Esophagus squamous epithelium (tissue), 5 donors: ENCODE measurements at places on chromosomes 13 and 19.
A peak's percentile ranks its signal among the peaks of the same experiment; 100 is the strongest.

GRCh38 chr13:40137400-40137799, 481.9 kb downstream of the COG6 start:
- no peaks in the 10 kb centered on the region for H3K4me1 ChIP-seq
- H3K36me3 ChIP-seq, result no peaks in the 10 kb centered on the region
- H3K27ac ChIP-seq, result no peak overlapping the region
- H3K27me3 ChIP-seq, result no peaks in the 10 kb centered on the region
- no peak overlapping the region for H3K4me3 ChIP-seq

DNA sequence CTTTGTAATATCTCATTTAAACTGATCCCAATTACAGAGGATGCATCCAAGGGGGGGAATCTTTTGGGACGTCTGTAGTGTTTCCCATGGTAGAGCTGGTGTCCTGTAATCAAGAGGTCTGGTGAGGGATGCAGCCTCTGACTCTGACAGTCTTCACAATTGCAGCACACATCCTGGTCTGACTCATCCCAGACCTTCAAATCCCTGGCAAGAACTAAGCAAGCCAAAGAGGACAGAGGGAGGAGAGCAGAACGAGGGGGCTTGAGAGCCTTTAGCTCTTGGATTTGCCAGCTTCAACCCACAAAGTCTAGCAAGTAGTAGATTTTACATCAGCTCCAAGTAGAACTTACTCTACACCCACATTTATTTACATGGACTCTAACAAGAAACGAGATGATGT, 17.3 kb upstream of the FCGBP start:
- H3K4me1 ChIP-seq, result no peaks in the 10 kb centered on the region
- H3K27me3 ChIP-seq, result no peaks in the 10 kb centered on the region
- no peak overlapping the region for H3K27ac ChIP-seq
- no peaks in the 10 kb centered on the region for H3K36me3 ChIP-seq
- no peak overlapping the region for H3K4me3 ChIP-seq

DNA sequence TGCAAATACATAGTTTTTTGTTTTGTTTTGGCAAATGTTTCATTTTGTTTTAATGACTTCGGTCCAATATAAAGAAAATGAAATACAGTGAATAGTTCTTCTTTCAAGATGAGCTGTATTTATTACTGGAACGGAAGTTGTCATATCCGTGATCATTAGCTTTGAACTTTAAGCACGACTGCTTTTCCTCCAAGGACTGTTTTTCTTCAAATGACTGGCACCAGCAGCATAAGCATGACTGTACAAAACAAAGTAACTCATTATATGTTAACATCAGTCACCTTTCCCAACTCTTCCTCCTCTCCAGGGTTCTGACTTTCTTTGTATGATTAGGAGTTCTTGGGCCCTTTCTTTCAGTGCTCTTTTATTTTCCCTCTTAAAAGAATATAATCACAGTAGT, 20.5 kb downstream of the EDNRB start:
- H3K4me3 ChIP-seq, result no peak overlapping the region
- H3K27me3 ChIP-seq, result no peaks in the 10 kb centered on the region
- H3K4me1 ChIP-seq, result peaks cover 19% of the 10 kb centered on the region
- peak overlapping the region; percentile 20 for H3K27ac ChIP-seq

- no peaks in the 10 kb centered on the region for H3K27me3 ChIP-seq
- H3K4me3 ChIP-seq, result no peak overlapping the region
- H3K36me3 ChIP-seq, result no peaks in the 10 kb centered on the region
- no peaks in the 10 kb centered on the region for H3K4me1 ChIP-seq
Observed at GRCh38 chr13:98775844-98776598, 23.5 kb upstream of the SLC15A1 start.

- DNase-seq, result no peak
- H3K27ac ChIP-seq, result no peak overlapping the region
- H3K4me3 ChIP-seq, result no peak overlapping the region
- H3K27me3 ChIP-seq, result no peaks in the 10 kb centered on the region
Observed at GRCh38 chr19:40304306-40304705, 19.2 kb upstream of the AKT2 start.

DNA sequence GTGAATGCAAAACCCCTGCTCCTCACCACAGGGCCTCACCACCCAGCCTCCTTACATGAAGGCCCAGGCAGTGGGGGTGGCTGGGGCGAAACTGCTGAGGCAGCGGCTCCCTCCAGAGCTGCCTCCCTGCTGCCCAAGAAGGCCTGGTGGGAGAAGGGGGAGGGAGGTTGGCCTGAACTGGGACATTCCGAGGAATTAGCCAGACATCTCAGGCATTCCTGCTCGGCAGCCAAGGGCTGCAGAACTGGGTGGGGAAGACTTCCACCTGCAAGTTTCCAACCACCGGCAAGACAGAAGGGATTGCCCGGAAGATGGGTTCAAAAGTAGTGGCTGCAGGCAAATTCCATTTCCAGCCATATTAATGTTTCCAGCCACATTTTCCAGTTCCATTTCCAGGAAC, 2.3 kb upstream of the PSPN start:
- no peak overlapping the region for H3K27ac ChIP-seq
- peaks cover 8% of the 10 kb centered on the region for H3K4me1 ChIP-seq
- H3K36me3 ChIP-seq, result peaks cover 69% of the 10 kb centered on the region
- no peaks in the 10 kb centered on the region for H3K27me3 ChIP-seq
- DNase-seq, result no peak

DNA sequence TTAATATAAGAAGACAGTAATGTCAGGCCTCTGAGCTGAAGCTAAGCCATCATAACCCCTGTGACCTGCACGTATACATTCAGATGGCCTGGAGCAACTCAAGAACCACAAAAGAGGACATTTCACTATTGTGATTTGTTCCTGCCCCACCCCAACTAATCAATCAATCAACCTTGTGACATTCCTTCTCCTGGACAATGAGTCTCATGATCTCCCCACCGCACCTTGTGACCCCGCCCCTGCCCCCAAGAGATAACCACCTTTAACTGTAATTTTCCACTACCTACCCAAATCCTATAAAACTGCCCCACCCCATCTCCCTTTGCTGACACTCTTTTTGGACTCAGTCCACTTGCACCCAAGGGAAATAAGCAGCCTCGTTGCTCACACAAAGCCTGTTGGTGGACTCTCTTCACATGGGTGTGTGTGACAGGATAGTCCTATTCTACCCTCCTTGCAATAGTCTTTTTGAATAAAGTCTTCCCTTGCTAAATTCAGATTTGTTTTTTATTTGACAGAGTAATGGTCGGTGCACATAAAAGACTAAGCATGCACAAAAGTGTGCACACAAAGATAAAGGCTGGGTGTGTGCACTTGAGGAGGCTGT, 14.0 kb downstream of the CD70 start:
- H3K27ac ChIP-seq, result peak overlapping the region; percentile 63
- no peaks in the 10 kb centered on the region for H3K36me3 ChIP-seq
- no peaks in the 10 kb centered on the region for H3K4me1 ChIP-seq
- DNase-seq, result no peak
- H3K4me3 ChIP-seq, result no peak overlapping the region

DNA sequence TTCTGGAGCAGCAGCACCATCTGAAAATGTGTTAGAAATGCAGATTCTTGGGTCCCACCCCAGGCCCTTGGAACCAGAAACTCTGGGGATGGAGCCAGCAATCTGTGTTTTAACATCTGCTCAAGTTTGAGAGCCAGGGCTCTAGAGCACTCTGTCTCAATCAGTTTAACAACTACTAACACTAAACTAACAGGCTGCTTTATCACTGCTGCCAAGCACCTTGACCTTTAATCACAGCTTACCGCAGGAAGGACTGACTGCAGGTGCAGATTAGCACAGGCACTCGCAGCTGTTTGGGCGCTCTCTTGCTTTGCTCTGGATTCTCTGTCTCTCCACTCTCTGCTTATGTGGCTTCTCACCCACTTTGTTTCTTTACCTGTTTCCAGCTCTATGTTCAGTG, 163.5 kb downstream of the MTUS2 start:
- peaks cover 17% of the 10 kb centered on the region for H3K27me3 ChIP-seq
- DNase-seq, result no peak
- H3K27ac ChIP-seq, result no peak overlapping the region
- H3K36me3 ChIP-seq, result no peaks in the 10 kb centered on the region

GRCh38 chr19:1992759-1993260, 22.7 kb downstream of the BTBD2 start:
- H3K36me3 ChIP-seq, result peaks cover 42% of the 10 kb centered on the region
- H3K27ac ChIP-seq, result no peak overlapping the region
- no peak for DNase-seq
- H3K4me3 ChIP-seq, result no peak overlapping the region
- H3K4me1 ChIP-seq, result no peaks in the 10 kb centered on the region

DNA sequence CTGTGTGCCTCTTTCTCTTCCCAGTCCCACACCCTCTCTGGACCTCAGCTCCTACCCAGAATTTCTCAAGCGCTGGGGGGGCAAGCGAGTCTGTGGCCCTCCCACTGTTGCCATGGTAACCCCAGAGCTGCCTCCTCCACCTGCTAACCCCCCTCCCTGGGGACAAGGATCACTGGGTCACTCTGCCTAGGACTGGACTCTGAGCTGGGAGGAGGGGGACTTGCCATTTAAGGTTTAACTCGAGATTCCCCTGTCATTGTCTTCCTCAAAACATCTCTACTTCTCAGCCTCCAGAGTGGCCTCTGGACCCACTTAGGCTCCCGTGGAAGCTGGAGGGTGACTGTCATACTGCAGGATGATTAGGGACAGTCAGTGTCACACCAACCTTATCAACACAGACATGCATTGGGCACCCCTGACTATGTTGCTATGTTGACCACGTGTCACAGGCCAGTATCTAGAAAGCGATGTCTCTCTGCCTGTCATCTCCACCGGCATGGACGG, 2.2 kb downstream of the PALM3 start:
- no peak overlapping the region for H3K4me3 ChIP-seq
- H3K27ac ChIP-seq, result no peak overlapping the region
- H3K36me3 ChIP-seq, result no peaks in the 10 kb centered on the region
- DNase-seq, result no peak
- peaks cover 11% of the 10 kb centered on the region for H3K27me3 ChIP-seq
- peaks cover 12% of the 10 kb centered on the region for H3K4me1 ChIP-seq

GRCh38 chr19:41849067-41849466, 4.2 kb downstream of the DMRTC2 start:
- no peak overlapping the region for H3K27ac ChIP-seq
- H3K4me3 ChIP-seq, result no peak overlapping the region
- DNase-seq, result no peak
- H3K36me3 ChIP-seq, result no peaks in the 10 kb centered on the region
- no peaks in the 10 kb centered on the region for H3K27me3 ChIP-seq

DNA sequence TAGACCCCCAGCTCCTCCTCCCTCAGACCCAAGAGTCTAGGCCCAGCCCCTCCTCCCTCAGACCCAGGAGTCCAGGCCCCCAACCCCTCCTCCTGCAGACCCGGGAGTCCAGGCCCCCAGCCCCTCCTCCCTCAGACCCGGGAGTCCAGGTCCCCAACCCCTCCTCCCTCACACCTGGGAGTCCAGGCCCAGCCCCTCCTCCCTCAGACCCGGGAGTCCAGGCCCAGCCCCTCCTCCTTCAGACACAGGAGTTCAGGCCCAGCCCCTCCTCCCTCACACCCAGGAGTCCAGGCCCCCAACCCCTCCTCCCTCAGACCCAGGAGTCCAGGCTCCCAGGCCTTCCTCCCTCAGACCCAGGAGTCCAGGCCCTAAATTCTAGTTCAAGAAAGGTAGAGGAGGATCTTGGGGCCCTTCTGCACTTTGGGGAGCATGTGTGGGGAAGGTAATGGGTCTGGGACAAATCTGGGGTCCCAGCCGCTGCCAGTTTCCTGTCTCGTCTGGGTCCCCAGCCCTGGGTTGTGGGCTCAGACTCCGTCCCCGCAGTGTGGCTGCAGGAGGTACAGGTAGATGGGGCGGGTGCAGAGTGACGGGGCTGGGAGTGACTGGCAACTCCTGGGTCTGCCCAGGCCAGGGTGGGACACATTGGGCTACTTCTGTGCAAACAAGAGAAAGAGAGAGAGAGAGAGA, 3.2 kb upstream of the TMEM190 start:
- no peak overlapping the region for H3K27ac ChIP-seq
- peaks cover 16% of the 10 kb centered on the region for H3K27me3 ChIP-seq
- no peaks in the 10 kb centered on the region for H3K36me3 ChIP-seq
- H3K4me1 ChIP-seq, result peaks cover 53% of the 10 kb centered on the region
- H3K4me3 ChIP-seq, result no peak overlapping the region

DNA sequence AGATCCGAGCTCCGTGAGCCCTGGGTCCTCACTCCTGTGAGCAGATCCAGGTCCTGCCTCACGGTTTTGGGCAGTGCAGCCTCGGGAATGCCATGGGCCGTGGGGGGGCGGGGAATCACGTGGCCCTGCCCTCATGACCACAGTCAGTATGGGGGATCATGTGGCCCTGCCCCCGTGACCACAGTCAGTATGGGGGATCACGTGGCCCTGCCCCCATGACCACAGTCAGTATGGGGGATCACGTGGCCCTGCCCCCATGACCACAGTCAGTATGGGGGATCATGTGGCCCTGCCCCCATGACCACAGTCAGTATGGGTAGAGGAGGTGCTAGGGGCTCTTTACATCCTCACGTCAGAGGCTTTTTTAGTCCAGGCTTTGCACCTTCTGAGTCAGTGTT, 64.3 kb upstream of the F7 start:
- H3K4me3 ChIP-seq, result no peak overlapping the region
- no peak for DNase-seq
- no peaks in the 10 kb centered on the region for H3K36me3 ChIP-seq
- no peaks in the 10 kb centered on the region for H3K27me3 ChIP-seq
- H3K27ac ChIP-seq, result no peak overlapping the region

GRCh38 chr13:43432958-43433357, 353.8 kb downstream of the ENOX1 start:
- DNase-seq, result no peak
- no peaks in the 10 kb centered on the region for H3K36me3 ChIP-seq
- H3K27me3 ChIP-seq, result no peaks in the 10 kb centered on the region
- H3K4me3 ChIP-seq, result no peak overlapping the region

DNA sequence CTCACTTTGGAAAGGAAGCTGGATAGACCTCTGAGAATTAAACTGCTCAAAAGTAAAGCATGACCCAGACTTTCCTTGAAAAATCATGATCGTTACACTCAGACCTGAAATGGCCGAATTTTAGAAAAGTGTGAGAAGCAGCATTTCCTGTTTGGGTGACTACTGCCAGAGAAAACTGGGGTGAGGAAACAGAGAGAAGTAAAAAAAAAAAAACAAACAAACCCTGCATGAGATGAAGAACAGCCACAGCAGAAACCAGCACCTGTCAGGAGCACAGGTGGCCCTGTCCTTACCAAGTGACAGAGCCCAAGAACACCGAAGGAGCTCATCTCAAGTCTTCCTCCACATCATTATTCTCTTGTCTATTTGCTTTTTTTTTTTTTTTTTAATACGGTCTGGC, 12.0 kb upstream of the ADPRHL1 start:
- H3K27me3 ChIP-seq, result no peaks in the 10 kb centered on the region
- no peaks in the 10 kb centered on the region for H3K4me1 ChIP-seq
- no peak overlapping the region for H3K27ac ChIP-seq
- DNase-seq, result no peak
- peaks cover 13% of the 10 kb centered on the region for H3K36me3 ChIP-seq
